ENCODE measurements at places on chromosomes 6 and 20.

DNA sequence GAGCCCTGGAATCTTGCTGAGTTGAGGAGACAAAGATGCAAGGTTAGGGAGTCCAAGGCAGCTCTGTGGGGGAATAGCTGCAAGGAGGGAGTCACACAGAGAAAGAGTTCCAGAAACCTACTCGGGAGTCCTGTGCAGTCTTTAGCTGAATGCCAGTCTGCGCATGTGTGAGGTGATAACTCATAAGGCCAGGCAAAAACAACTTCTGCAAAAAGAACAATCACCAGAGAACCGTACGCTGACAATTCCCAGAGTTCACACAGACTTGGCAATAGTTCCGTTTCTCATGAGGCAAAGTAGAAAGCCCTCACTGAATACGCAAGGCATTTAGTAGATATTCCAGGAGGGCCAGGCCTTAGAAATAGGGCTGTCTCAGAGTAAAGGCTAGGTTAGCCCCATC is 135.2 kb upstream of the TAB2 start:
- DNase-seq, result no peak

DNA sequence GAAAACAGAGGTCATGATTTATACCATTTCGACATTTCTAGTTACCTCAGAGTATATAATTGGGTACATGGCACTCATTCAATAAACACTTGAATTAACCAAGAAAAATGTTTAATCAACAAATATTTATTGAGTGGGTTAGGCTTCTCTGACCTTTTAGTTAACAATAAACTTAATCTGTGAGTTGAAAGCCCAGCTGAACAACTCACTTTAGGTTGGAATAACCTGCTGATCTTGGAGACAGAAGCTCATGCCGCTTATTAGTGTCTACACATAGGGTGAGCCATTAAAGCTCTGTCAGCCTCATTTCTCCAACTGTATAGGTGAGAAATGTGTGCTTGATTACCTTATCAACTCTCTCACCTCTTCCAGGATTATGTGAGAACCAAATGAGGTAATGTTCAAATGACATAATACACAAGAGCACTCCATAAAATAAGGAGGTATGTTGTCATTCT is 98.2 kb upstream of the DTNBP1 start:
- DNase-seq, result no peak

- DNase-seq, result peak; percentile 81
Observed at GRCh38 chr6:113994934-113995342, 24.0 kb upstream of the HDAC2 start.

DNA sequence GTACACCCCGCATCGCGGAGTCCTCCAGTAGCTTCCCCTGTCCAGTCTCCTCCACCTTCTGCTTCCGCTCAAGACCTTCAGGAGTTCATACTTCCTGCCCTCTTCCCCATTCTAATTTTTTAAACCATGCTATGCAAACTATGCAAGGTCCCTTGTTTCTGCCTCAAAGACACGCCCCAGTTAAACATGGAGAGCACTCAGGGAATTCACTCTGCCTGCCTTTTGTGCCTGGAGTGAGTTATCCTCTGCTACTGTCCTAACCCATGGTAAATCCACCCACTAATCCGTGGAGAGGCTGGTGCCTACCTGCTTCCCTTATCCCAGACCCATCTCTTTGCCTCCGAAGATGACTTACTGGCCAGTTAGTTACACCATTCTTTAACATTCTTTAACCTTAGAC is 473.7 kb upstream of the JARID2 start:
- DNase-seq, result peak; percentile 27

- DNase-seq, result no peak
Observed at GRCh38 chr6:40705354-40705753, 118.2 kb upstream of the LRFN2 start.

GRCh38 chr6:168206186-168206585 is 113.4 kb downstream of the DACT2 start:
- DNase-seq, result no peak

GRCh38 chr6:90319979-90320685 is 23.5 kb upstream of the BACH2 start:
- no peak for DNase-seq

DNA sequence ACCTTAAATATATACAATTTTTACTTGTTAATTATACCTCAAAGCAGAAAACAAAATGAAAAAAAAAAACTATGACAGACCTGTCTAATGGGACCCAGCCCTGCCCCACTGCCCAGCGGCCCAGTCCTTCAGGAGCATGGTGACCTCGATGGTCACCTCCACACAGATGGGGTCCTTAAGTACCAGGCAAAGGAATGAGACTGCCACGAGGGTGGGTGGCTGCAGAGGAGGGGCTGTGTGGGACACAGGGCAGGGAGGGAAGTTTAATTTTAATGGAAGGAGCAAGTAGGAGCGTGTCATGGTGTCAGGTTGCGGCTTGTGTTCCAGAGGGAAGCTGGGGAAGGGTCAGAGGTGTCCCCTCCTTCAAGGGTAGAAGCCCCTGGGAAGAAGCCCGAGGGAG is 28.6 kb downstream of the GABRR2 start:
- no peak for DNase-seq

DNA sequence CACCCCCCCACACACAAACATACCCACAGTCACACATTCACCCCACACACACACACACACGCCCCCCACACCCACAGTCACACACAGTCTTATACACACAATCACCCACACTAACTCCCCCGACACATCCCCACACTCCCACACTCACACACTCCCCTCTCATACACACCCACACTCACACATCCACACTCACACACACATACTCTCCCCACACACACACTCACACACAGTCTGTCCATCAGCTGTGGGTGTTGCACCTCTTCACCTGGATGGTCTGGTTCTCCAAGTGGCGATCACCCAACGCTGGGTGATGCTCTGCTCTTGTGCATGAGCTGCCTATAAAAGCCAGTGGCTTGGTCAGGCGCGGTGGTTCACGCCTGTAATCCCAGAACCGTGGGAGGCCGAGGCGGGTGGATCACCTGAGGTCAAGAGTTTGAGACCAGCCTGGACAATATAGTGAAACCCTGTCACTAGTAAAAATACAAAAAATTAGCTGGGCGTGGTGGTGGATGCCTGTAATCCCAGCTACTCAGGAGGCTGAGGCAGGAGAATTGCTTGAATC is 158.9 kb downstream of the SMOC2 start:
- no peak for DNase-seq

DNA sequence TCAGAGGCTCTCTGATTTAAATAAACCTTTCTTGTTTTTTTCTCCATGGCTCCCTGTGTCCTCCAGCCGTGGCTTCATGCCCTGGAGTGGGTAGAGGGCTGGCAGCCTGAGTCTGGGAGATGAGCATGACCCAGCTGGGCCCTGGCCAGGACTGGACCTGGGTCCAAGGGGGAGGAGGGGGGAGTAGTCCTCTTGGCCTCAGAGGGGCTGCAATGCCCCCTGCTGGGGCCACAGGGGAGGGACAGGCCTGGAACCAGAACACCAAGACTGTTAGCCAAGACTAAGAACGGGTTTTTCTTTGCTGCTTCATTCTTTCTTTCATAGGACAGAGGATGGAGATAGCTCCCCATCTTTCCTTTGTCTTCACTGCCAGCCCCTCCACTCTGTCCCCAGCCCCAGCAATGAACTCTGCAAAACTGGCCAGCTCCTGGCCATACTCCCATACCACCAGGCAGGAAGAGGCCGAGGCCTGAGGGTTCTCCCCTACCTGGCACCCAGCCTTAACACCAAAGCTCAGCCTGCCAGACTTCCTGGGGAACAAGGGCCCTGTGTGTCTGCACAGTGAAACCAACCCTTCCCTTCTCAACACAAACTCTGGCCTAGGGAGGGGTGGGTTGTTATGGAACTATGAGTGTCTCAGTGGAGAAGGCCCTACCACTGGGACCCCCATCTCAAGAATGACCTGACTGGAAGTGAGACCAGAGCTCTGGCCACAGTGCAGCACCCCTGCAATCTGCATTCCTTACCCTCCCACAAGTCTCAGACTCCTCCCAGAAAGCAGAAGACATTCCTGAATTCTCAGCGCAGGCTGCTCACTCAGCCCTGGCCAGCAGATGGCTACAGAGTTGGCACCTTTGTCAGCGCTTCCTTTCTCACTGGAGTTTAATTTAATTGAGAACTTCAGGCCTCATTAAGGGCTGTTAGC is 11.0 kb downstream of the SLC29A1 start:
- peak; percentile 91 for DNase-seq

DNA sequence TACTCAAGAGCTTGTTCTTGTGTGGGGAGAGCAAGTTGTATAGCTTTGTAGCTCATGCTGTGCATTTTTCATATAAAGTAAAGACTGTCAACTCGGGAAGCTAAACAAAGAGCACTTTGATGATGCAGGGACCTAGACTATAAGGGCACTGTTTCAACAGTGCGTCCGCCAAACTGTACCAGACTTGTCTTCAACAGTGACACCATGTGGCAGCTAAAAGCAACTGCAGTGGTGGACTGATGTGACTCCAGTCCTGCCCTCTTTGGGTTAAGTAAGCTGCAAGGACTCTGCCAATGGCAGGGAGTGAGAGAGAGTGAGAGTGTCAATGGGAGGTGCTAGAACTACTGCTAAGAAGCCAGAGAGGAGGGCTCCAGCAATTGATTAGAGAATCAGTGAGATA is 48.1 kb upstream of the MC3R start:
- DNase-seq, result peak; percentile 1

GRCh38 chr6:19964115-19964514 is 126.9 kb downstream of the ID4 start:
- no peak for DNase-seq

GRCh38 chr6:37102299-37103168 is 67.4 kb upstream of the PIM1 start:
- DNase-seq, result peak; percentile 95

- DNase-seq, result no peak
Observed at GRCh38 chr6:82908661-82909060, 157.0 kb downstream of the UBE3D start.

DNA sequence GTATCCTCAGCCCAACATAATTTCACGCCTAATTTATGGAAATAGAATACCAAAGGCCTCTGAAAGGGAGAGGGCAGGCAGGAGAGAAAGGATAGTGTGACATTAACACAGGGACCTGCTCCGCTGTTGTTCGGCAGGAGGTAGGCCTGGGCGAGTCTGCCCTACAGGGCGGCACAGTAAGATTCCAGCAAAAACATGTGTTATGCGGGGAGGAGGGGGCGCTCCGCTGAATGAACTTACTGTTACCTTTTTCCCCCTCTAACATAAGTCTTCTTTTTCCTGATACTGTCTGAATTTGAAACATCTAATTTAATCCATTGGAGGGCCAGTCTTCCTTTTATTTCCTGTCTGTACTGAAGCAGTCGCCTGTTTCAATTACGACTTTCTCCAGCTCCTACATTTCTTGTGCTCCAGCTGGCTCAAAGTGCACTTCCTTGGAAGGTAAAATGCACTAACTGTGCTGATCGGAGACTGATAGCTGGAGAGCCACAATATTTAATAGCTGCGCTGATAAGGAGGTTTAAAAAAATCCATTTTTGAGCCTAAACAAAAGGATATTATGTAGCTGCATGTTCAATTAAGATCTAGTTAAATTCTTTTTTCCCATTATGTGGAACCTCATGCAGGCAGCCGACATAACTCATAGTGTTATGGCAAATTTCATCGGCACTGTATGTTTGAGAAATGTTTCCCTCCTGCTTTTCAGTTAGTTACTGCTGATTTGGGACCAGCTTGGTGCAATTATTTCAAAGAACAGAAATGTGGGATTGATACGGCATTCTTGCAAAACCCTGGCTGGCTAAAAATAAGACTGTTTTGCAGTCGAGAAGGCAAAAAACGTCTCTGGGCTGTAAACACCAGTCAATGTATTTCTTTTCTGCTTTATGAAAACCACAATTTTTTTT is 193.0 kb downstream of the FOXC1 start:
- DNase-seq, result peak; percentile 32

- no peak for DNase-seq
Observed at GRCh38 chr6:135311446-135312200, 130.5 kb downstream of the MYB start.

- DNase-seq, result no peak
Observed at GRCh38 chr6:166866839-166867637, 89.3 kb downstream of the RNASET2 start.

GRCh38 chr20:49964964-49965780 is 17.6 kb upstream of the SNAI1 start:
- DNase-seq, result peak; percentile 89

DNA sequence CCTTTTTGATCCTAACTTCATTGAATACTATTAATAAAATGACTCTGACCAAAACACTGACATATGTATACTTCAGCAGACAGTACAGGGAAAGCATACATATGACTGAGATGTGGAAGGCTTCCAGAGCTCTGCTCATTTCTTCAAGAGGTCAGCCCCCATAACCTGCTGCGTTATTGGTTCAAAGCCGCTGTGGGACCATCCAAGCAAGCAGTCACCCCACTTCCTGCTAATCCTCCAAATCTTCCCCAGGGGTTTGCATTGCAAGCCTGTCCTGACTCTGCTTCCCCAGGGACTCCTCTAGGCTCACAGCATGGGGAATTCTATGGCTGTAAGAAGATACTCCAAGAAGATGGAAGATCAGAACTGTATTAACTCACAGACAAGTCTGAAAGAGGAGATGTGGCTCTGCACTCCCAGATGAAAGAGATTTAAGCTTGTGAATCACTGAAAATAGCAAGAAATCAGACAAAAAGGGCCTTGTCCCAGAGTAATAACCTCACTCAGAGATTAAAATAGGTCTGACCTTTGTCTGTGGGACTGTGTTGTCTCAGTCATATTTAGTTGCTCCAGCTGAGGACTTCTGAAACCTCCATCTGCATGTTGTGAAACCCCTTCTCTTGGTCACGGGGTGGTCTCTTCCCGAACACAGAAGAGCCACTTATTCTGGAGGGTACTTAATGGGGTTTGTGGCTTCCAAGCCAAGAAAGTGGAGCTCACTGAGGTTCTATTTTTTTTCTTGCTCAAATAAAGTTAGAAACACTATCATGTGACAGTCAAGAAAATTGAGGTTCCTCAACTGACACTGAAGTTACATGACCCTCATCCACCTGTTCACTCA is 101.5 kb upstream of the MARCKS start:
- no peak for DNase-seq

DNA sequence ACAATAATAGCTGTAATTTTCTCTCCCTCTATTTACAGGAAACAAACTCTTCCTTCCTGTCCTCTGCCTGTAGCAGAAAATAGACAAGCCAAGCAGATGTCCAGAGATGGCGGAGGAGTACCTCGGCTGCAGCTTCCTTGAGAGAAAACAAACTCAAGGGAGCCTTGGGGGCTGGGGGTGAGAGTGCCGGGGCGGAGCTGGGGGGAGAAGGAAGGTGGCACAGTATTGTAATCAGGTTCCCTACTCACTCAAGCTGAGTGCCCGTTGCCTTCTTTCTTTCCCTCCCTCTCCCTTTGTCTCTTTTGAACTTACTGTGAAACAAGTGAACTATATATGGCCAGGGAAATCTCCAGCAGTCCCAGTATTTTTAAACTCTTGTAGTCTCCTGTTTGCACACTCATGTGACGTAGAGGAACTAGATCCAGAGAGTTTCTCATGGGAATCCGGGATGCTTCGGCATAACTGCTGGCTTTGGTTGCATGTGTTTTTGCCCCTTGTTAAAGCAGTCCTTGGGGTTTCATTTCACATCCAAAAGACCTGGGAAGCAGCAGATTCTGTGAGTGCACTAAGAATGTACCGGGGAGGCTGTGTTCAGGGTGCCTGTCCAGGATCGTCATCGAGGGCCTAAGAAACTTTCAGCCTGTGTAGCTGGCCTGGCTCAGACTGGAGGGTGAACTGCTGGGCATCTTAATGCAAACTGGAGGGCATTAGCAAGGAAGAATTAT is 44.6 kb upstream of the HDDC2 start:
- DNase-seq, result peak; percentile 17

GRCh38 chr6:131390322-131390721 is 182.7 kb upstream of the ARG1 start:
- DNase-seq, result no peak

Data from GM23338 (cell line).